ENCODE measurements at places on chromosomes 2 and 18.

DNA sequence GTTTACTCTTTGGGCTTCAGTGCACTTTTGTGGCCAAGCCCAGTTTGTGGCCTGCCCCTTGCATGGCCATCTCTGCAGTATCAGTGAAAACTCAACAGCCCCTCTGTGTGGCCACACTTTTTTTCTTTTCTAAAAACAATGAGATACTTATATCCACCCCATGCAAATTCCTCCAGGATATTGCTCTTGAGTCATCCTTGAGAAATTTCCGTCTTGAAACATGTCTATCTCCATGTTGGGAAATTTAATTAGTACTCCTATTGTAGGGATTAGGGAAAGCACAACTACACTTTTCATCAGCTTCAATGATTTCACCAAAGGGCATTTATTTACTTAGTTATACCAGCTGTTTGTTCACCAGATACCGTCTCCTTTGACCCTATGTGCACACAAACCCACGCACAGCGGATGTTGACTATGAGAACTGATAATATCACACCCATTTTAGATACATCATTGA is 993.1 kb downstream of the TSN start:
- DNase-seq, result no peak

GRCh38 chr2:176650104-176650837 is 381.0 kb downstream of the MTX2 start:
- DNase-seq, result no peak

GRCh38 chr2:232646726-232647125 is 13.3 kb downstream of the EFHD1 start:
- DNase-seq, result no peak

DNA sequence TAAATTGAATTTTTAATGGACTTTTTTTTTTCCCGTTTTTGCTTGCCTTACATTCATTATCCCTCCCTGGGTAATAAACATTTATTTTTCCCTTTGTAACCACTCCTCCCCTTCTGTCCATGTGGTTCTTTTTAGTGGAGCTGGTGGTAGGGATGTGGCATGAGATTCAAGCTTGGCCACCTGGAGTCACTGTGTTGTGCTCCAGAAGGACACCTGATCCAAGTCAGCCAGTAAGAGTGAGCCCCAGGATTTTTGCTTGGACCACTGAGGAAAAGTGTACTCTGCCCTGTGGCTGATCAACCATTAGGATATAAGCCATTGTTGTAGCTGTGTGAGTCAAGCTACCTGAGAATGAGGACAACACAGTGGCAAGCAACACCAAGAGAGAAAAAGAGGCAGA is 11.1 kb upstream of the ACTR3 start:
- no peak for DNase-seq

- DNase-seq, result no peak
Observed at GRCh38 chr2:144354953-144355352, 165.0 kb downstream of the ZEB2 start.

DNA sequence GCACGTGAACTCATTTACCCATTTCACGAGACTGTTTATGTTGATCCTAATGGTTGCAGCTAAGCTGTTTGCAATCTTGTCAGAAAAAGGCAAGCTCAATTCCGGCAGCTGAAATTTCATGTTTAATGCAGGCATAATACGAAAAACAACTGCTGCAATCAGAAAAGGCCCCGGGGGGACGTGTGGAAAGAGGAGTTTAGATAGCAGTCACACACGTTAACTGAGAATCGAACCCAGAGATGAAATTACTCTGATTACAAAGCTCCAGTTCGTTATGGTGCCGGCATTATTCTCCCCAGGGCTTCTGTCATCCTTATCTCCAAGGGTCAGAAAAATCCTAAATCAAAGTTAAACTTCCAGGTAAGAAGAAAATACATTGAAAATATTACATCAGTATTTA is 79.9 kb upstream of the MYT1L start:
- no peak for DNase-seq

DNA sequence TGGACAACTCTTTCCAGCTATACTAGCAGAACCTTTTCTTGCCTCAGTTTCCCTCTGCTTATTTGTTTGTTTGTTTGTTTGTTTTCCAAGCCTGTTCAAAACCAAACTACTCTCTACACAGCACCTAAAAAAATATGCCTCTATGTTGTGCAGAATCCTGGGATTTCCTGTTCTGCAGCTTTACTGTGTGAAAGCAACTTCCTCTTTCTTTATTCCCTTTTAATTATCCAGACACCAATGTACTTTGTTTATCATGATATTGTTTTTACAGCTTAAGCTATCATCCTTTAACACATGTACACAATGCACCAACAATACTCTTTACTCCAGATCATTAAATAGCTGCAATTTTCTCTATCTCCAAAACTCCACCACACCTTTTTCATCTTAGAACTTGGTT is 259.5 kb downstream of the EPHA4 start:
- no peak for DNase-seq

DNA sequence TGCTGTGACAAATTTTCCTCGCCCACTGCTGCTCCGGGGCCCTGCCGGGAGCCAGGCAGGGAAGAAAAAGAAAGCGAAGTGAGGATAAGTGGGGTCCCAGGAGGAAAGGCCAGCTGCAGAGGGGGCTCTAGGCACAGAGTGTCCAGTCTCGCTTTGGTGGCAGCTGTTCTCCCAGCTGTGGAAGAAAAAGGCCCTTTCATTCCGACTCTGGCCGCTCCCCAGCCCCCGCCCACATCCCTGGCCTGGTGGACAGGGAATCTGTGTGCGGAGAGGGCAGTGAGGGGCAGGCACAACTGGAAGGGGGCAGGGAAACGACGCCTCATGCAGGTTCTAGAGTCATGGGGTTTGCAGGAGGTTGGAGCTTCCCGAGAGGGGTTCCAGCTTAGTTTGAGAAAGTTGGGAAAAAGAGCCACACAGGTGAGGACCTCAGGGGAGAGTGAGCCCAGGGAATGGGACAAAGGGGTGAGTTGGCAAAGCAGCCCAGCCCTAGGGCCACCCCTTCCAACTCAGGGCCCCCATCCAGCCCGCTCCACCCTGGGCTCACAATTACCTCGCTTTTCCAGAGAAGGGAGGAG is 1.8 kb downstream of the RTKN start:
- DNase-seq, result no peak

Measured in stimulated activated CD4-positive, alpha-beta T cell treated with anti-CD3 and anti-CD28 coated beads, Interleukin-12 subunit alpha, Interleukin-12 subunit beta, amount 100 ng/mL, for 4 hours (primary cell).